ENCODE measurements at places on chromosomes 12 and 14.

- no peak for DNase-seq
Observed at GRCh38 chr14:70744641-70745040, 64.7 kb downstream of the MAP3K9 start.

GRCh38 chr14:67710209-67710608, 8.5 kb downstream of the RDH12 start:
- DNase-seq: no peak

- no peak for DNase-seq
Observed at GRCh38 chr12:31835276-31835882, 106.6 kb upstream of the AMN1 start.

DNA sequence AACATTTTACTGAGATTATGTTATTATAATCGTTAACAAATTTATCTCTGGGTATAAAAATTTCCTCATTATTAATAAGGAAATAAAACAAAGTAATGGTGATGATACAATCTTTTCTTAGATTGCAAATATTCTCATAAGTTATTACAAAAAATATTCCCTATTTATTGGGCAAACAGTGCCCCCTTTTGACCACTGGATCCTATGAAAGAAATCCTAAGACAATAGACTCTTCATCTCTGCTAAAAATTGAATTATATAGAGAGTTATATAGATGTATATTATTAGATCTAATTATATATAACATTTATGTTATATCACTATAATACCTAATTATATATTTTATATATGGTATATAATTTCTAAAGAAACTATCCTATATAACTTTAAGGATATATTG, 94.2 kb upstream of the FGD4 start:
- peak; percentile 55 for DNase-seq

DNA sequence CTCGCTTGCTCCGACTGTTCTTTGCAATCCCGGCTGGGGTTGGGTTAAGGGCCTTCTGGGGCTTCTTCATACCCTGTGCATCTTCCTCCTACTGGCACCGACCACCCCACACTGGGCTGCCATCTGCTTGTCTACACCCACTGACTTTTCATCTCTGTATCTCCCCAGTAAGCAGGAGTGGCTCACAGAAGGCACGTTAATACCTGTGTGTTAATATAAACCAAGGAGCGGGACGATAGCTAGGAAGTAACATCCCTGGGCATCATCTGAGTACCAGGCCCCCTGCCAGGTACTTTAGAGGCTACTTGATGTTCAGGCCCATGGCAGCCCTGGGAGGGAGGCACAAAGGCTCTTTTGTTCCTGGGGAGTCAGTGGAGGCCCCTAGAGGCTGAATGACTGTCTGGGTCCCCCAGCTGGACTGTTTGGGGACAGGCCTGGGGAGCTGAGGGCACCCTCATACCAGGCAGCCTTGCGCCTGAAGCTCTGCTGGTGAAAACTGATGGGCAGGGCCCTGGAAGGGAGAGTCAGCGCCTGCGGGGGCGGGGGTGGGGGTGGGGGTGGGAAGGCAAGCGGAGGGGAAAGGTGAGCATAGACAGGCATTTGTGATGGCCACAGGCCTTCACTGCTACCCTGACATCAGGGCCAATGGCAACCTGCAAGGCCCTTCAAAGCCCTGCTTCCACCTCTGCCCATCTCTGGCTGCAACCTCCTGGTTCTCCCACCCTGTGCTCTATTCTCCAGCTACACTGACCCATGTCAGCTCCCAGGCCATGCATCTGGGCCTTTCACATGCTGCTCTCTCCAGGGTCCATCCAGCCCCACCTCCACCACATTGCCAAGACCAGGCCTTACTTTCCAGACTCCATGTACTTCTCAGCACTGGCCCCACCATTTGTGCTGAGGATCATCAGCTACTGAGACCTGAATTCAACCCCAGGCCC, 34.2 kb upstream of the DEGS2 start:
- peak; percentile 9 for DNase-seq

- DNase-seq: no peak
Observed at GRCh38 chr12:8603856-8604255, 8.8 kb downstream of the AICDA start.

- DNase-seq: no peak
Observed at GRCh38 chr12:95169368-95169767, 47.9 kb downstream of the FGD6 start.

DNA sequence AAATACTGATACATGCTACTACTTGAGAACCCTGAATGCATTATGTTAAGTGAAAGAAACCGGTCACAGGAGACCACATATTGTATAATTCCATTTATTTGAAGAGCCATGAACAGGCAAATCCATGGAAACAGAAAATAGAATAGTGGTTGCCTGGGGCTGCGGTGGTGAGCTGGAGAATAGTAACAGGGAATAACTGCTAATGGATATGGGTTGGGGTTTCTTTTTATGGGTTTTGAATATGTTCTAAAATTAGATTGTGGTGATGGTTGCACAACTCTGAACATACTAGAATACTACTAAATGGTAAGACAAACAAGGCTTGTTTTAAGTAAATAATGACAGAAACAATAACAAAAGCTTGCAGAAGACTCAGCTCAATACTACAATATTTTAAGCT, 293.0 kb downstream of the BTG1 start:
- DNase-seq: no peak

DNA sequence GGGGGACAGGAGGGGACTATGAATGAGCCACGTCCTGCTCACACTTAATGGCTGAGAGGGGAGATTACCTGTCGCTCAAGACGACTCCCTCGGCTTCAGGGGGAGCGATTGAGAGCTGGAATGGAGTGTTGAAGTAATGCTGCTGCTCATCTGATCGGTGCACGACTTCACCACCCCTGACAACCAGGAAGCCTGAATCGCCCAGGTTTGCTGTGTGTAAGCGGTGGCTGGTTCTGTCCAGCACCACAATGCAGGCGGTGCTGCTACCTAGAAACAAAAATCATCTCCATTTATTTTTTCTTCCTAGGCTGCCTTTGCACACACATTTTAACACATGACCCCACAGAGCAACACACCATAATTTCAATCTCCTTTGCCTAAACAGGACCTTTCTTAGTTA, 37.3 kb downstream of the PPTC7 start:
- no peak for DNase-seq

DNA sequence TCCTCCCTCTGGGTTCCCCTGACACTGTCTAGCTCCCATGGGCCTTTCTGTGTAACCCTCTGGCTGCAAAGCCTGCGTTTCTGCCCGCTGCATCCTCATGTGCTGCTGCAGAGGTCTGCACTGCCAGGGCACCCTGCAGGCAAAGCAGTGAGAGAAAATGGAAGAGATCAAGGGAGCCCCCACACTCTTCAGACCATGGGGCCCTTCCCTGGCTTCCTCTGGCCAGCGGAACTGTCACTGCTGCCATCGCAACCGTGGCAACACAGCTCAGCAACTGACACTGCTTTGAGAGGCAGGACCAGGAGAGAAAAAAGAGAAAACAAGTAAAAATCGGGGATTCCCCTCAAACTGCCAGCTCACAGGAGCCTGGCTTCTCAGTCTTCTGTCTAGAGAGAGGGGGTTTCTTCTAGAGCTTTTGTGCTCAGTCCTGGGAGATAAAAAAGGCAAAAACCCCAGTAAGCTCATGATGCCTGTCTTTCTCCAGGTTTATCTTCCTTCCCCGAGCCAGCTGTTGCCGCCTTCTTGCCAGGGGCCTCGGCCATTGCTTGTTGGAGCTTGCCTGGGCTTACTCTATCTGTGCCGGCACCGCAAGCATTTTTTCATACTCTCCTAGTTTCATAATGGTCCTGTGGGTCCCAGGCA, 38.9 kb downstream of the C14orf132 start:
- no peak for DNase-seq

DNA sequence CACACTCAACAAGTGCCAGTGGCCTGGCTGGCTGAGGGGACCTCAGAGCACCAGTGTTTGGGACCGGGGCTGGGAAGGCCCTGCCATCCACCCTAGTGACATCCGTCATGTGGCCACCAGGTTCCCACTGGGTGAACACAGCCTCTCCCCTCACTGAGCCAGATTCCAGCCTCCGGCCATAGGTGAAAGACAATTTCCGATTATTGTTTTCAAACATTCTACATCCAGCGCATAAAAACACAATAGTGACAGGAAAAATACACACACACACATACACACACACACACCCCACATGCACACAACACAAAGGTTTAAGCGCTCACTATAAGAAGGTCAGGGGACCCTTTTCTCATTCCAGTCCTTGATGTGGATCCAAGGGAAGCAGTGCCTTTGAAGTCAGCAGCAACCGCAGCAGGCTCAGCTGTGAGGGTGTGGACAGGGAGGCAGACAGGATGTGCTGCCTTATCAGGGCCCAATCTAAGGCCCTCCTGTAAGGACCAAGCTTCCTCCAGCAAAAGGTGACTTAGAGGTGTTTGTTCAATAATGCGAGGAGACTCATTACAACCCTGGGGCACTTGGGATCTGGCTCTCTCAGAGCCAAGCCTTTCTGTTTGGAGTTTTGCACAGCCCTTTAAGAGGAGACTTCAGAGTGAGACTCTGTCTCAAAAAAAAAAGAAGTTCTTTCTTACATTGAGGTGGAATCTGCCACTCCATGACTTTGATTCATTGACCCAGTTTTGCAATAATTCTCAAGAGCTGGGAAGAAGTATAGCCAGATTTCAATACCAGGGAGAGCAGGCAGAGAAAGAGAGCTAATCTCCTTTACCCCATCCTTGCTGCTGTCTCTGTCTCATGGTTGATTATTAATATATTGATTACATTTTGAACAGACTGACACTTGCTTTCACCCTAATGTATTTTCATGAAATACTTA, 227.8 kb downstream of the ZFP36L1 start:
- DNase-seq: peak; percentile 3

DNA sequence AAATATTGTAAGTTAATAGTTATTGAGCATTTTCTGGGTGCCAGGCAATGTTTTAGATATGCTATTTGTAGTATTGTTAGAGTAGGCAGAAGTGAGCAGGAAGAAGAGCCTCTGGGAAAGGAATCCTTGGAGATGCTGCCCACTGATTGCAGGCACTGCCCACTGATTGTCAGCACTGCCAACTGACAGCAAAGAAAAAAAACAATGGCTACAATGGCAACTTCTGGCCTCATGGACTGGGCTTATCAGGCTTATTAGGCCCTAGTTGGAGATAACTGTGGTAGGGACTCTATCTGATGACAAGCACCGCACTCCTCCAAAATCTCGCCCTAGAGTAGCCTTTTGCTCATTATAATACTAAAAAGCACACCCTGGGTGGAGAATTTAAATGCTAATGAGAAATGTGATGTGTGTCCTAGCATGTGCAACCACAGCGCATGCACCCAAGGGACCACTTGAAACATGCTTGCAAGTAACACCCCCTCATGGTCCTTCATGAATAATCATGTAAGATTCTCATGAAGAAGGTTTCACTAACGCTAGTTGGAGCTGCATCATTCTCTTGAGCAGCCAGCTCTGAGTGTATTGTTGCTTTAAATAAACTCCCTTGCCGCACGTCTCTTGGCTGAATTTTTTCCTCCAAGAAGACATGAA, 103.5 kb upstream of the PPP4R3A start:
- no peak for DNase-seq
